ELR (cell line): ENCODE measurements at places on chromosomes 5 and 9.
A peak's percentile ranks its signal among the peaks of the same experiment; 100 is the strongest.

- DNase-seq: no peak
Observed at GRCh38 chr5:81995407-81995806, 23.6 kb downstream of the ATG10 start.

DNA sequence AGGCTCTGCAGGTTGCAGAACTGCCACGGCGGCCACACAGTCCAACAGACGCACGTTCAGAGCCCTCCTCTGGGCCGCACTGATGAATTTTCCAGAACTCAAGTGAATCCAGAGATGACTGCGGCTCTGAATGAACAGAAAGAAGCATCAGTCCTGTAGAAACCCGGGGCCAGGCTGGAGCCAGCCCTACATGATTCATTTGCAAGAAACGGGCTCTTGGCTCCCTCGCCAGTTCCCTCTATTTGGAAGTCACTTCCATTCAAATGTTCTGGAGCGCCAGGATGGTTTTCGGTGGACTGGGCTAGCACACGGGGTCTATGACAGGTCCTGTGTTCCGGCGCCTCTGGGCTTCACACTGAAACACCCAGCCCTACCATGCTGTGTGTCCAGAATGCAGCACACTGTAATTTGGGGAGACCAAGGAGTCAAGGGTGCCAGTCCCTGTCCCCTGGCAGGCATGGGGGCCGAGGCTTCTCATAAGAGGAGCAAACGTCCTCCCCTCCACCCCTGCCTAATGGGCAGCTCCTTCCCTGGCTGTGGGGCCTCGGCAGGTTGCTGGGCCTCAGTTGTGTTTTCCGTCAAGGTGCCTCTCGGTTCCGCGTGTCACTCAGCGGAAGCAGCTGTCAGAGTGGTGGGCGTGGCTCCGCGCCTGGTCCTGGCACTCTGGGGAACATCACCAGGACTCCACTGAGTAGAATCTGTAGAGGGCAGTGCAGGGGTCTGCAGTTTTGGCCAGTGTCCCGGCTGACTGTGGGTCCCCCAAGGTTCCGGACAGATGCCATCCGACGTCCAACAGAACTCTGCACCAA lies 18.1 kb upstream of the COL5A1 start:
- no peak for DNase-seq

DNA sequence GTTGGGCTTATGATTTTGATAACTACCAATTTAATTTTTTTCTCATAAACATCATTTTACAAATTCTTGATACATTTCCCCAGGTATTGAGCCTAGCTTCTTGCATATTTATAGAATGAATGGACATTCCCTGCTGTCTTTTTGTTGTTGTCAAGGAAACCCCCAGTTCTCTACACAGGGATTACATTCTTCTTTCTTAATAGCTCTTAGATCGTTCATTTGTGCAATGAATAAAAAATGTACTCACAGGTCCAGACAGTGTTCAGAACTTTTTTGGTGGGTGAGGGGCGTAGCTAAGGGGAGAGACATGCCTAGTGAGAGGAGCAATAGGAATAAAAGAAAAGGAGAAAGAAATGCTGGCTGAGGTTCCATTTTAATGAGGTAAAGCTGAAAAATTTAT lies 58.6 kb downstream of the VCAN start:
- DNase-seq: no peak

DNA sequence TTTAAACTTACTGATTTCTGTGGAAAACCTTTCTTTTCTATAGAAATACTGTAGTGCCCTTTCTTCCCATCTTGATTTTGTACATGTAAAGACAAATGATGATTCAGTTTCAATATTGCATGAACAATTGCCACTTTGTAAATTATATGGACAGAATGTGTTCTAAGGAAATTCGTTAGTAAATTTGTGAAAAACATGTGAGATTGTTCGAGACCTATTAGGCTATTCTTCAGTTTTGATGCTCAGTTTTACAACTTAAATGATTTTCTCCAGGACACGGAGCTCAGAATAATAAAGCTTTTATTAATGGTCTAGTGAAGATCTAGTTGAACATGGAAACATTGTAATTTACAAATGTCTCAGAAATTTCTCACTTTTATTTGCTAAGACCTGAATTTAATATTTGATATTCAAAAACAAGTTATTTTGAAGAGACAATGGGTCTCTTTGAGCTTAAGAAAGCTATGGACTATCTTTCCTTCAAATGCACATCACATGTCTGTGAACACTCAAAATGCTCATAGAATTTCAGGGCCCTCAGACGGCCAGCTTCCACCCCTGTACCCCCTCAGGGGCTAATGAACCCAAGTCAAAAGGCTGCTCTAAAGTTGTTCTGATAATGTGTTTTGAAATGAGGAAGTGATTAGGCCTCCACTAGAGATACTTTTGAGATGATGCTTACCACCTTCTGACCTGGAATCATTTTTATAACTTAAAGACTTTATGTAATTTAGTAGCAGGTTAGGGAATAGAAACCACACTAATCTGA lies 54.1 kb upstream of the FSD1L start:
- DNase-seq: no peak

GRCh38 chr5:143262393-143263174 lies 140.9 kb downstream of the NR3C1 start:
- DNase-seq: peak; percentile 97

GRCh38 chr5:94039101-94039500 lies 297.7 kb upstream of the POU5F2 start:
- DNase-seq: no peak

GRCh38 chr9:71796100-71796767 lies 27.9 kb upstream of the CEMIP2 start:
- DNase-seq: no peak

- DNase-seq: no peak
Observed at GRCh38 chr9:128415281-128415680, 5.4 kb upstream of the CERCAM start.

DNA sequence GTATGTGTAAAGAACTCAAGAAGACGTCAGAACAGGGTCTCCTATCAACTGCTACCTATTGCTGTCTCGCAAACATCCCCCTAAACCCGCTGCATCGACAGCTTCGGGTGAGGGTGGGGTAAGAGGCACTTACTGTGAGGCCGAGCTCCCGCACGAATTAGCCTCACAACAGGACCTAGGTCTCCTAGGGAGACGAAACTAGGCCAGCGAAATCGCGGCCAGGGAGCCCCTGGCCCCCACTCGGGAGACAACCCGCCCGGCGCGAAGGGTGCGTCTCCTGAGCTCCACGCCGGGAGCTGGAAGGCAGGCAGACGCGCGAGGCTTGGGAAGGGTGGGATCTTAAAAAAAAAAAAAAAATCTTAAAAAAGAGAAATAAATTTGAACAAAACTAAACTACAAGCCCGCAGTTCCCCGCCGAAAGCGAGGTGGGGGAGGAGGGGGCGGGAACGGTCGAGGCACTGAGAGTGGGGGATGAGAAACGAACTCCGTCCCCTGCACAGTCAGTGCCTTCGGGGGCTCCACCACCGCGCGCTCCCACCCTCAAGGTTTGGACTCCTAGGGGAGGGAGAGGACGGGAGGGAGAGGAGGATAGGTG lies 33.0 kb upstream of the NFIB start:
- no peak for DNase-seq

DNA sequence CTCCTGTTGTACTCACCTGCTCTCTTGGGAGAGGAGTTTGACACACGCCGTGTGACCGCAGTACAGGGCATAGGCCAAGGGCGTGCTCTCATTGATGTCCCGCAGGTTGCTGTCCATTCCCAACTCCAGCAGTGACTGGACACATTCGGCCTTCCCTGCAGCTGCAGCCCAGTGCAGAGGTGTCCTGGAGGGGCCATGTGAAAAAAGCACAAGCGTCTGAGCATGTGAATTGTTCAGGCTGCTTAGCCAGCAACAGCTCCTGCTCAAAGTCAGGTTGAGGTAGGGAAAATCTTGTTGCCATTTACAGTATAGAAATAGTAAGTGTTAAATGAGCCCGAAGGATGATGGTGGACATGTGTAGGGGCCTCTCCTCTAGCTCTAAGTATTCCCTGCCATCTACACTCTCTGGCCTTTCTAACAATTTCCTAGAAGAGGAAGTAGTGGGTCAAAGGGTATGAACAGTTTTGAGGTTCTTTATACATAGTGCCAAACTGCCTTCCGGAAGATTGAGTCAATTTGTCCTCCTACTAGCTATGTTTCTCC lies 116.5 kb downstream of the ANKRD55 start:
- no peak for DNase-seq

DNA sequence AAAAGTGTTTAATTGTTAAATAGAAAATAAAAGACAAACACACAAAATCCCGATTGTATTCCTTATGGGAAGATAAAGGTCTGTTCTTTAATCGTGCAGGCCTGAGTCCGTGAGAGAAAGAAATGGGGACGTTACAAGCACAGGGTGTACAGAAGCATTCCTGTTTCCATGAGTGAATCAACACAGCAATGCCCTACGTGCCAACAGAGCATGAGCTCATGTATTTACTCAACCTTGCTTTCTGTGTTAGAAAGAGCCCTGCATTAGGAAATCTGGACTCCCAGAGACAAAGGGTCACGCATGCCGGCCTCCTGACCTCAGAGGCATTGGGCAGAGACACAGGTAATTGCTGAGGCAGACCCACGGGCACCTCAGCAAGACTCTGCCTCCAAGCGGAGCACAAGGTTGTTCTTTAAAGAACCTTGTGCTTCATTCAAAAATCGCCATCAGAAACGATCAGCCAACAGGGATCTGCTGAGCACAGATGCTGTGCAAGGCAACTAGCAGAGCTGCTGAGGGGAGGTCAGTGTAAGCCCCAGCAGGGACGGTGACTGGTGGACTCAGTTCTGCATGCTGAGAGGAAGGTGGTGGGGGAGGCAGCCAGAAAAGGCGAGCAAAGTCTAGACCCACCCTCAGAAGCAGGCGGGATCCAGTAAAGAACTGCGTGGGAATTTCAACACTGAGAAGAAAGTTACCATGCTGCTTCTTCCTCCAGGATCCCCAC lies 101.0 kb downstream of the TLE1 start:
- DNase-seq: no peak

- no peak for DNase-seq
Observed at GRCh38 chr9:135147474-135147805, 60.0 kb downstream of the OLFM1 start.

GRCh38 chr5:174644923-174645322 lies 79.5 kb upstream of the MSX2 start:
- DNase-seq: no peak

- DNase-seq: no peak
Observed at GRCh38 chr9:1490341-1491232, 440.4 kb downstream of the DMRT2 start.

DNA sequence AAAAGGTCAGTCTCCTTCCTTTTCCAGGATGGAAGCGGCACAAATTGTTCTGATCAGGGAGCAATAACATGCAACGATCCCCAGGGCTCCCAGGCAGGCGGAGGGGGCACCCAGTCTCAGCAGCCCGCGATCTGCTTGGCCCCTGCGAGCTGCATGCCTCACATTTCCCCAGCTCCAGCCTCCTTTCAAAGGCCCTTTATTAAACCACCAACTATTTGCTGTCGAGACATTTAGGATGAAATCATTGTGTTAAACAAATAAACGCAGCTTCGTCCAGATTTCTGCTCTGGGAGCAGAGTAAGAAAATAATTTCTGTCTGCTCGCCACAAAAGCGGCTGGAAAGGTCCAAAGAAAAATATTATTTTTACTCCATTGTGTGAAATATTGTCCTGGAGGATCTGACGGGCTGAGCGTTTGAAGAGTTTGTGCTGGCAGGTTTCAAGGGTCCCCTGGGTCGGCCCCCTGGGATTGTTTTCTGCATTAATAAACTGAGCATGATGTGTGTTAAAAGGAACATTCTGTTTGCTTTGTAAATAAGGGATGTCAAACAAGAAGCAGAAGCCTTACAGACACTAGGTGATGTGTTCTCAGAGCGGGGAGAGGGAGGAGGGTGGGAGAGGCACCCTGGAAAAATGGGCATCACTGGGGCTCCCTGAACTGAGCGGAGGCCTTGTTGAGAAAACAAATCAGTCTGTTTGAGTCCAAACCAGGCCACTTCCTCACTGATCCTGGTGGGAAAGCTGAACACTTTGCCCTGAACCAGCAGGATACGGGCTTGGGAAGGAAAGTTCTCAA lies 110.1 kb downstream of the FOXD1 start:
- DNase-seq: peak; percentile 45

DNA sequence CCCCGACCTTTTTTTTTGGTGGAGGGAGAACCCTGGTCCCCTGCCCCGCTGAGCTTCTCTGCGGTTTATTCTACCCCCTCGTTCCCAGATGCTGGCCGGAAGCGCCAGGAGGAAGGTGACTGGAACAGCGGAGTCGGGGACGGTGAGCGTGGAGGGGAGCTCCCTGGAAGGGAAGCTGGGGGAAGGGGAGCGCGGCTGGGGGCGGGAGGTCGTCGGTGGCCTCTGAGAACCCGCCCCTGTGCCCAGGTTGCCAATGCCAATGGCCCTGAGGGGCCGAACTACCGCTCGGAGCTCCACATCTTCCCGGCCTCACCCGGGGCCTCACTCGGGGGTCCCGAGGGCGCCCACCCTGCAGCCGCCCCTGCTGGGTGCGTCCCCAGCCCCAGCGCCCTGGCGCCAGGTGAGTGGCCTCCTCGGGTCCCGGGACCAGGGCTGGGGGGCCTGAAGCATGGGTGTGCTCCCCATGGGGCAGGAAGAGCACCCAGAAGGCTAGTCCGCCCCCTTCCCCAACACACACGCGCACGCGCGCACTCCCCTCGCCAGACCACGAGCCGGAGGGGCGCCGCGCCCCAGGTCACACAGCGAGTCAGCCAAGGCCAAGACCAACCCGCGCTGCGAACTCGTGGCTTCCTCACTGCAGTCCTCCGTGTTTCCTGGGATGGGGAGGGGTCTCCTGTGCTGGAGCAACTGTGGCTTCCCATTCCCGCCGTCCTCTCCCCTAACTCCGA lies 10.6 kb downstream of the MYOZ3 start:
- no peak for DNase-seq

DNA sequence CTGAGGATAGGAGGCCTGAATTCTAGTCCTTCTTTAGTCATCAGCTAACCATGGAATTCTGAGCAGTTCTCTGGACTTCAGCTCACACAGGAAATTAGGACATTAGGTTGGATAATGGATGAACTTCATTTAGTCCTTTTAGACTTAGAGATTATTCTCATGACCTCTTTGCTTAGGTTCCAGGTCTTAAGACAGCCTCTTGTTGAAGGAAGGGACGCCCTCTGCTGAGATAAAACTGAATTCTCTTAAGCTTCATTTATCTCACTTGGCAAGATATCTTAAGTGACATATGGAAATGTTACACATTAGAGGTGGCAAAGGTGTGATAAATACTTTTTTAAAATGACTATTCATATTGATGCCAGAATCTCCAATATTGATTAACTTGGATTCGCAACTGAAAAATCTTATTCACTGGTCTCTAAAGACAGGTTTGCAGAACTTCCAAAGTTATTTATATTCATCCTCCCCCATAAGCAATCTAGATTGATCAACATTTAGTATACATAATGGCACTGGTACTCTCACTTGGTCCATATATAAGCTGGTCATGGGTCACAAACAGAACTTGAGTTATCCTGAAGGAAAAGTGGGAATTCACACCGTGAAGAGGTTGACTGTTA lies 16.9 kb upstream of the ZNF366 start:
- peak; percentile 88 for DNase-seq

GRCh38 chr9:101427957-101428655 lies 7.5 kb downstream of the ALDOB start:
- DNase-seq: no peak
